ENCODE measurements at places on chromosomes 11 and 22. TPM values are rescaled to one million over a fixed set of nuclear protein-coding genes. Genes with fewer than 3 reads are reported as not detected.

- H3K27ac ChIP-seq, result no peak overlapping the region
- no peak for DNase-seq
- no peak overlapping the region for H3K4me3 ChIP-seq
- no peaks in the 10 kb centered on the region for H3K36me3 ChIP-seq
- no peaks in the 10 kb centered on the region for H3K4me1 ChIP-seq
Observed at GRCh38 chr11:14124886-14125285, 162.4 kb downstream of the SPON1 start.

The SOX6 gene
- 13.4 TPM for total RNA-seq

GRCh38 chr22:31726692-31727091, 23.2 kb downstream of the PRR14L start:
- peaks cover 13% of the 10 kb centered on the region for H3K36me3 ChIP-seq
- no peak for DNase-seq
- H3K4me1 ChIP-seq, result peaks cover 2% of the 10 kb centered on the region
- no peak overlapping the region for H3K4me3 ChIP-seq
- H3K27ac ChIP-seq, result no peak overlapping the region

- H3K36me3 ChIP-seq, result peaks cover 5% of the 10 kb centered on the region
- H3K4me1 ChIP-seq, result peaks cover 26% of the 10 kb centered on the region
- no peak overlapping the region for H3K4me3 ChIP-seq
- DNase-seq, result no peak
Observed at GRCh38 chr11:10436224-10436623, 18.8 kb upstream of the AMPD3 start.

- no peak for DNase-seq
- peaks cover 17% of the 10 kb centered on the region for H3K27me3 ChIP-seq
- no peak overlapping the region for H3K4me3 ChIP-seq
- H3K36me3 ChIP-seq, result no peaks in the 10 kb centered on the region
Observed at GRCh38 chr11:115996808-115997188, 492.6 kb upstream of the CADM1 start.

The SCN4B gene
- total RNA-seq, result 0.08 TPM

GRCh38 chr11:18309691-18310090, 12.2 kb downstream of the HPS5 start:
- no peak overlapping the region for H3K27ac ChIP-seq
- DNase-seq, result no peak
- peaks cover 43% of the 10 kb centered on the region for H3K4me1 ChIP-seq
- no peaks in the 10 kb centered on the region for H3K27me3 ChIP-seq
- no peak overlapping the region for H3K4me3 ChIP-seq

GRCh38 chr11:29645373-29645772, 371.5 kb downstream of the KCNA4 start:
- H3K36me3 ChIP-seq, result no peaks in the 10 kb centered on the region
- H3K27me3 ChIP-seq, result no peaks in the 10 kb centered on the region
- H3K27ac ChIP-seq, result no peak overlapping the region
- no peak overlapping the region for H3K4me3 ChIP-seq
- no peaks in the 10 kb centered on the region for H3K4me1 ChIP-seq
- DNase-seq, result no peak

DNA sequence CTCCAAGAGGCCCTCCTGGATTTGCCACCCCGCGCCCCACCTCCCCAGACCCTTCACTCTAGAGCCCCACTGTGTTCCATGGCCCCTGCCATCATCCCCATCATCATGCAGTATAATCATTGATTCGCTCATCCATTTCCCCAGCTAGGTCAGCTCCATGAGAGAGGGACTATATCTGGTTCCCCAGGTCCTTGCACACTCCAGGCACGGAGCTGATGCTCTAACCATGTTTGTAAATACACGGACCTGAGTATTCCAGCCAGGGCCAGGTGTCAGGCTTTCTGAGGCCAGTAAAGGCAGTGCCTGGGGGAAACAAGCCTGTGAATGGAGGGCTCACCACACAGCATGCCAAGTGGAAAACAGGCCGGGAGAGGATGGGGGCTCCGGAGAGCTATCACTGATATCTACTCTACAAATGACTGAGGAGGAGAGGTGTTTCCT, 27.1 kb upstream of the OAF start:
- peaks cover 20% of the 10 kb centered on the region for H3K27me3 ChIP-seq
- H3K4me1 ChIP-seq, result peaks cover 29% of the 10 kb centered on the region
- H3K4me3 ChIP-seq, result no peak overlapping the region
- no peaks in the 10 kb centered on the region for H3K36me3 ChIP-seq
- no peak overlapping the region for H3K27ac ChIP-seq
- DNase-seq, result peak; percentile 69

GRCh38 chr11:113681711-113682413, 24.2 kb downstream of the TMPRSS5 start:
- no peaks in the 10 kb centered on the region for H3K36me3 ChIP-seq
- peaks cover 18% of the 10 kb centered on the region for H3K4me1 ChIP-seq
- H3K27me3 ChIP-seq, result peaks cover 10% of the 10 kb centered on the region
- H3K27ac ChIP-seq, result no peak overlapping the region
- H3K4me3 ChIP-seq, result no peak overlapping the region

- peaks cover 35% of the 10 kb centered on the region for H3K27me3 ChIP-seq
- no peak overlapping the region for H3K27ac ChIP-seq
- no peak overlapping the region for H3K4me3 ChIP-seq
Observed at GRCh38 chr11:22194907-22195306, 2.0 kb downstream of the ANO5 start.

DNA sequence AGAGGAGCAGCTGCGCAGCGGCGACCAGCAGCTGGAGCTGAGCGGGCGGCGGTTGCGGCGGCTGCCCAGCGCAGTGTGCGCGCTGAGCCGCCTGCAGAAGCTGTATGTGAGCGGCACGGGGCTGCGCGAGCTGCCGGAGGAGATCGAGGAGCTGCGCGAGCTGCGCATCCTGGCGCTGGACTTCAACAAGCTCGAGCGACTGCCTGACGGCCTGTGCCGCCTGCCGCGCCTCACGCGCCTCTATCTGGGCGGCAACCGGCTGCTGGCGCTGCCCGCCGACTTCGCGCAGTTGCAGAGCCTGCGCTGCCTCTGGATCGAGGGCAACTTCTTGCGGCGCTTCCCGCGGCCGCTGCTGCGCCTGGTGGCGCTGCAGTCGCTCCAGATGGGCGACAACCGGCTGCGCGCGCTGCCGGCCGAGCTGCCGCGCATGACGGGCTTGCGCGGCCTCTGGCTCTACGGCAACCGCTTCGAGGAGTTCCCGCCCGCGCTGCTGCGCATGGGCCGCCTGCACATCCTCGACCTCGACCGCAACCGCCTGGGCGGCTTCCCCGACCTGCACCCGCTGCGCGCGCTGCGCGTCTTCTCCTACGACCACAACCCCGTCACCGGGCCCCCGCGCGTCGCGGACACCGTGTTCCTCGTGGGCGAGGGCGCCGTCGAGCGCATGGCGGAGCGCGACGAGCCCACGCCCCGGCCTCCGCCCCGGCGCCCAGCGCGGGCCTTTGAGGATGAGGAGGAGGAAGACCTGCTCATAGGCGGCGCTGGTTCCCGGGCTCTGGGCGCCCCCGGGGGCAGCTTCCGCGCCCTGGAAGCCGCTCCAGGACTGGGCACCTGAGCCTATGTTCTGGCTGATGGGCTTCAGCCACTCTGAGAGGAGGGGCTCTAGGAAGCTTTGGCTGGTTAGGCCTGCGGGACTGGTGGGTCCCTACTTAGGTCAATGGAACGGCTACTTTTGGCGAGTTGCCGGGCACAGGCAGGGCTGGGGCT, 787 bp downstream of the LRRC10B start:
- DNase-seq, result no peak
- H3K27me3 ChIP-seq, result peaks cover 57% of the 10 kb centered on the region
- peaks cover 10% of the 10 kb centered on the region for H3K4me1 ChIP-seq
- peak overlapping the region; percentile 55 for H3K4me3 ChIP-seq

The P2RY2 gene
- total RNA-seq, result not detected

The METTL15 gene
- total RNA-seq, result 16.3 TPM

- no peak overlapping the region for H3K4me3 ChIP-seq
- peaks cover 11% of the 10 kb centered on the region for H3K27me3 ChIP-seq
- H3K4me1 ChIP-seq, result no peaks in the 10 kb centered on the region
- DNase-seq, result no peak
Observed at GRCh38 chr11:119195680-119196079, 10.4 kb downstream of the NHERF4 start.

- H3K4me3 ChIP-seq, result no peak overlapping the region
- H3K36me3 ChIP-seq, result no peaks in the 10 kb centered on the region
- no peak for DNase-seq
- H3K4me1 ChIP-seq, result peaks cover 6% of the 10 kb centered on the region
- H3K27me3 ChIP-seq, result peaks cover 11% of the 10 kb centered on the region
- H3K27ac ChIP-seq, result no peak overlapping the region
Observed at GRCh38 chr11:118961189-118961588, 5.1 kb downstream of the UPK2 start.

GRCh38 chr22:50486561-50487289, at the start of gene MIOX:
TSS of gene MIOX (plus strand) at chr22:50486859. CDS start at chr22:50486898, 39 bp downstream.
- H3K27ac ChIP-seq, result peak within 1 kb of the TSS; percentile 57
- H3K36me3 ChIP-seq, result peaks cover 2% of the 10 kb centered on the region
- no peak for DNase-seq
- peaks cover 12% of the 10 kb centered on the region for H3K4me1 ChIP-seq
- no peak within 1 kb of the TSS for H3K4me3 ChIP-seq

DNA sequence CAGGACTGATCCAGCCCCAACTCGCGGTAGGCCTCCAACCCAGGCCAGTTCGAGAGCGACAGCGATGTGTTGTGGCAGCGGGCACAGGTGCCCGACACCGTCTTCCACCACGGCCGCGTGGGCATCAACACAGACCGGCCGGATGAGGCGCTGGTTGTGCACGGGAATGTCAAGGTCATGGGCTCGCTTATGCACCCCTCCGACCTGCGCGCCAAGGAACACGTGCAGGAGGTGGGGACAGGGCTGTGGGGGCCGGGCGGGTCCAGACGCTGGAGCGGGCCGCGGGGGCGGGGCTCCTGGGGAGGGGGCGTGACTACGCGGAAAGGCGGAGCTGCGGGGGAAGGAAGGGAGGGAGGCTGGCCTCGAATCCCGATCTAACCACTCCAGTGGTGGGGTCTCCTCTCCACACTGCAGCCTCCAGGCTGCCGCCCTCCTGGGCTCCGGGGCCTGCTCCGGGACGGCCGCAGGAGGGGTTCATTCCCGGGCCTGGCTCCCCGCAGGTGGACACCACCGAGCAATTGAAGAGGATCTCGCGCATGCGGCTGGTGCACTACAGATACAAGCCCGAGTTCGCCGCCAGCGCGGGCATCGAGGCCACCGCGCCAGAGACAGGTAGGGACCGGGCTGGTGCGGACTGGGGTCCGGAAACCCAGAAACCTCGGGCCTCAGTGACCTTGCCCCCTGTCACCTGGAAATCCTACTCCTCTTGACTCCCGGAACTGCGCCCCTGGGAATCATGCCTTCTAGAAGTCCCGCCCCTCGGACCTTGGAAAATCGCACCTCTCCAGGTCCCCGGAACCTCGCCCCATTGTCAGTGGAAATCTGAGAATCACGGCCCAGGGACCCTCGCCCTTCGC, 14.9 kb downstream of the TMEM258 start:
- DNase-seq, result no peak
- H3K36me3 ChIP-seq, result no peaks in the 10 kb centered on the region
- no peaks in the 10 kb centered on the region for H3K27me3 ChIP-seq
- H3K4me1 ChIP-seq, result peaks cover 1% of the 10 kb centered on the region
- no peak overlapping the region for H3K27ac ChIP-seq

DNA sequence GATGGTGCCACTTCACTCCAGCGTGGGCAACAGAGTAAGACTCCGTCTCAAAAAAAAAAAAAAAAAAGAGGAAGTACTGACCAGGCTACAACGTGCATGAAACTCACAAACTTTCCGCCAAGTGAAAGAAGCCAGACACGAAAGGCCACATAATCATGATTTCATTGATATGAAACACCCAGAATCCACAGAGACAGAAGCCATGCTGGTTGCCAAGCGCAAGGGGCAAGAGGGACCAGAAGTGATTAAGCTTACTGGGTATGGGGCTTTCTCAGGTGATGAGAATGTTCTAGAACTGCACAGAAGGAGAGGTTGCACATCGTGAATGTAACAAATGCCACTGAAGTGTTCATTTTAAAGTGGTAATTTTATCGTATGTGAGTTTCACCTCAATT, 60.9 kb downstream of the CELSR1 start:
- no peak overlapping the region for H3K27ac ChIP-seq
- H3K4me3 ChIP-seq, result no peak overlapping the region
- peaks cover 4% of the 10 kb centered on the region for H3K27me3 ChIP-seq
- peaks cover 13% of the 10 kb centered on the region for H3K4me1 ChIP-seq

The OR2D2 gene
- total RNA-seq, result not detected

The NAALAD2 gene
- total RNA-seq, result 3.9 TPM

The MRGPRE gene
- not detected for total RNA-seq

The C11orf24 gene
- 70.1 TPM for total RNA-seq

The CASP5 gene
- not detected for total RNA-seq

- no peak overlapping the region for H3K4me3 ChIP-seq
- peak overlapping the region; percentile 50 for H3K27ac ChIP-seq
- H3K4me1 ChIP-seq, result peaks cover 36% of the 10 kb centered on the region
- H3K36me3 ChIP-seq, result no peaks in the 10 kb centered on the region
- DNase-seq, result no peak
- no peaks in the 10 kb centered on the region for H3K27me3 ChIP-seq
Observed at GRCh38 chr11:67347964-67348749, 5.2 kb downstream of the POLD4 start.

The HSPB2 gene
- total RNA-seq, result 0.34 TPM

DNA sequence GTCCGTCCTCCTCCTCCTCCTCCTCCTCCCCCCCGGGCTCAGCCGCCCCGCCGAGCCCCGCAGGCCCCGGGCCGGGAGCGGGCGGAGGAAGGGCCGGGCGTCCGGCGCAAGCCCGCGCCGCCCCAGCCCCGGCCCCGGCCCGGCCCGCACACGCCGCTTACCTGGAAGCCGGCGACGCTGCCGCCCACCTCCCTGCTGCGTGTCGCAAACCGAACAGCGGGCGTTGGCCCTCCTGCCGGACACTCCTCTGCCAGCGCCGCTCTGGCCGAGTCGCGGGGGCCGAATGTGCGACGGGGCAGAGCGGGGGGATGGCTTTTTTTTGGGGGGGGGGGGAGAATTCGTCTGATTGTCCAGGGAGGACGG, 1.1 kb downstream of the IGF2 start:
- H3K27me3 ChIP-seq, result peaks cover 35% of the 10 kb centered on the region
- H3K36me3 ChIP-seq, result peaks cover 6% of the 10 kb centered on the region
- peak overlapping the region; percentile 77 for H3K4me3 ChIP-seq
- H3K27ac ChIP-seq, result no peak overlapping the region
- no peak for DNase-seq
- peaks cover 38% of the 10 kb centered on the region for H3K4me1 ChIP-seq

The MSANTD2 gene
- 15.2 TPM for total RNA-seq

DNA sequence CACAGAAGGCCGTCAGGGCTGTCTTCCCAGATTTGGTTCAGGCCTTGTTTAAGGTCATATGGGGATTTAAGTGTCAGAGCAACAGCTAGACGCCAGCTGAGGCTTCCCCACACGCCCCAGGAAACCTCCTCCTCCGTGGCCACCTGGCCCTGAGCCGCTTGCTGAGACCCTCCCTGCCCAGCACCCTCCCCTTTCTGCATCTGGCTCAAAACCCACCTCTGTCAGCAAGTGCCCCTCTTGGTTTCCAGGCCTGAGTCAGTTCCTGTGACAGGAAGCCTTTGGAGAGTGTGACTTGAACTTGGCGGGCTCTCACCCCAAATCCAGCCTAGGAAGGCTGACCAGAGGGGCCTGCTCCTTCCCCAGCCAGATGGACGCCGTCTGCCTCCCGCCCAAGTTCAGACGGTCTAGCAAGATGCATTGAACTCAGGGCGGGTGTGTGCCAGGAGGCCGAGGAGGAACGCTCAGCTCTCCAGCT, 561 bp downstream of the FXYD2 start:
- DNase-seq, result no peak
- no peak overlapping the region for H3K4me3 ChIP-seq
- no peaks in the 10 kb centered on the region for H3K36me3 ChIP-seq
- peaks cover 5% of the 10 kb centered on the region for H3K4me1 ChIP-seq
- H3K27ac ChIP-seq, result no peak overlapping the region
